ENCODE measurements at places on chromosomes 3 and 15. TPM values are rescaled to one million over a fixed set of nuclear protein-coding genes. Genes with fewer than 3 reads are reported as not detected.

Gene SLC51B
- 0.51 TPM for total RNA-seq

- DNase-seq, result no peak
Observed at GRCh38 chr3:51514210-51514609, 14.4 kb upstream of the DCAF1 start.

GRCh38 chr15:71316911-71317310 is 201.6 kb downstream of the THSD4 start:
- DNase-seq, result peak; percentile 73

Gene FNDC3B
- total RNA-seq, result 76.8 TPM

Gene LOXL1
- total RNA-seq, result 91.4 TPM

All from fibroblast of lung (primary cell).